ENCODE measurements at places on chromosomes 5 and 9. TPM values are rescaled to one million over a fixed set of nuclear protein-coding genes. Genes with fewer than 3 reads are reported as not detected.

Gene TNFSF15
- 7.3 TPM for total RNA-seq

DNA sequence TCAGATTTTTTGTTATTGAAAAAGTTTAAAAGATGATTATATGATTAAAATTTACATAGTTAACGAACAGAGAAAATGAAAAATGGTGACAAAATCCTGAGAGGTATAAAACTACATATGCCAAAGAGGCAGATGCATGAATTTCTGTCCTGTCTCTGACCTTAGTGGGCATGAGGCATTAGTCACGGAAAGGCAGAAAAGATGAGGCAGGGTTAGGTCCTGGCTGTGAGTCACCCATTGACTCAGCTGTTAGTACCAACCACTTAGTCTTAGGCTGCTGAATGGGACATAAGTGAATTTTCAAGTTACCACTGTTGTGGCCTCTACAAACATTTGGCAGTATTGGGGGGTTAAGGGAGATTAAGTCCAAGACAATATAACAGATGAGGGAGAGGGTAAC lies 33.1 kb downstream of the RASA1 start:
- no peak for DNase-seq

- DNase-seq = no peak
Measured at GRCh38 chr9:117189121-117189520, 225.7 kb downstream of the ASTN2 start.

GRCh38 chr9:18849270-18849669 lies 183.7 kb downstream of the SAXO1 start:
- DNase-seq = no peak

Gene RANBP17
- total RNA-seq = 22.0 TPM

Gene PCDHGA3
- total RNA-seq = 0.27 TPM

DNA sequence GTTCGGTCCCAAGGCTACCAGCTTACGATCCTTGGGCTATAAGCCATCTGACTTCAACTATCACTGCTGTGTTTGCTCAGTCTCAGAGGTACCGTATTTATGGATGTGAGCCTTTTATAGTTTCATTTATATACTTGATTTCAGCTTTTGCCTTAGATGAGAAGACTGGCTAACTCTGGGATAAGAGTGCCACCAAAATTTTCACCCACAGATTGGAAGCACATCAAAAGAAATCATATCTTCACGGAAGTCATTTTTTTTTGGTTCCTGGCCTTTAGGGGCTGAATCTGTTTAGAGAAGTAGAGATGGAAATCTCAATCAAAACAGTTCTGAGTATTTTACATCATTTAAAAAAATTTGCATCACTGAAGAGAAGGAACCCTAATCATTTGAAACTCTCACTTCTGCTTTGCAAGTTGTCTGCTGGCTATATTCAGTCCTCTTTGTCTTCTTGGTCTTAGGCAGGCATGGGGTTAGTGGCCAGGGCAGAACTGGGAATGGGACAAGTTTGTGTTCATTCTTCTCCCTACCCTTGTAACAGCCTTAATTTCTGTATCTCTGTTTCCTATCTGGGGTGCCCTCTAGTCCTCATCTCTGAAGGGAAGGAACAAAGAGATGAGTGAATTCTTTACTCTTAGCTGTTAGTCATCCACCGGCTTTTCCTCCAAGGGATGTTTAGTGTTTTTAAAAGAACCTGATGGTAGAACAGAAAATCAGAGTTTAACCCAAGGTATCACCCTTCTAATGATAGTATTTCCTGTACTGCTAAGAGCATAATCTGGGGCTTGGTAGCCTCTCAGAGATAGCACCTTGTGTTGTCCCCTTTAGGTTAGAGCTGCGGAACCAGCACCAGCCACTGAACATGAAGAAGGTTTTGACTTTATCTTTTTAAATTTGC lies 14.1 kb upstream of the TNFAIP8 start:
- DNase-seq = no peak
